ENCODE measurements at places on chromosomes 5 and 9.

- no peak for DNase-seq
Observed at GRCh38 chr5:58353992-58354391, 105.9 kb downstream of the PLK2 start.

DNA sequence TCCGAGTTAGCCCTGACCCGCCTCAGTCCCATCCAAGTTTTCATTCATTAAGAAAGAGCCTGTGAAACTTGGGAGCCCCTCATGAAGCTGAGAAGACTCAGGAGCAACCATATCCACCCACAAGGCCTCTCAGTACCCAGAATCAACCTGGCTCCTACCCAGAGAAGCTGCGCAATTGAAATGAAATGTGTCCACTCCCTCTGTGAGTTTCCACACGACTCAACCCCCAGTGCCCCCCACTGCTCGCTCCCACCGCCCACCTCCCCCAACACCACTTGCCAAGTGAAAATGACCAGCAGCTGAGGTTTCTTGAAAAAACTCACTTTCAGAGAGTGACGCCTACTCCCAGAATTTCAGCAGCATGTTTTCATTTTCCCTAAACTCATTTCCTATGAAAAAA, 104.6 kb downstream of the CDK5RAP2 start:
- DNase-seq, result peak; percentile 57

GRCh38 chr5:62371409-62371808, 32.3 kb downstream of the DIMT1 start:
- DNase-seq, result no peak

DNA sequence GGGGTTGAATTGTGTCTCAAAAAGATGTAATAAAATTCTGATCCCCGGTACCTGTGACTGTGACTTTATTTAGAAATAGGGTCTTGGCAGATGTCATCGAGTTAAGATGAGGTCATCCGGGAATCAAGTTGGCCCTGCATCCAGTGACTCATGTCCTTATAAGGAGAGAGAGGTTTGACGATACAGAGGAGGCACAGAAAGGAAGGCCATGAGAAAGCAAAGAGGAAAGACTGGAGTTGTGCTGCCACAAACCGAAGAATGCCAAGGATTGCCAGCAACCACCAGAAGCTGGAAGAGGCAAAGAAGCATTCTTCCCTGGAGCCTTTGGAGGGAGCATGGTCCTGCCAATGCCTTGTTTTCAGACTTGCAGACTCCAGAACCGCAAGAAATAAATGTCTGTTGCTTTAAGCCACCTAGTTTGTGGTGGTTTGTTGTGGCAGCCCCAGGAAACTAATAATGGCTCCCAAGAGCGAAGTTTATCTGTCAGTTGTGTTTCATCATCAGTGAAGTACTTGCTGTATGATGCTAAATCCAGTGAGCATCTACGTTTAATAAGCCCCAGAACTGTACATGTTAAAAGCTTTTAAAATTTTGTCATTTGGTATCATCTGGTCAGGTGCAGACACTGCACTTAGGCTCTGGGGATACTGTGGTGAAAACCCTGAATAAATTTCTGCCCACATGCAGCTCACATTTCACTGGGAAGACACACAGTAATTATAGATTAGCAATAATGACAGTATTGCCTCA, 114.8 kb downstream of the TLE4 start:
- DNase-seq, result peak; percentile 31

DNA sequence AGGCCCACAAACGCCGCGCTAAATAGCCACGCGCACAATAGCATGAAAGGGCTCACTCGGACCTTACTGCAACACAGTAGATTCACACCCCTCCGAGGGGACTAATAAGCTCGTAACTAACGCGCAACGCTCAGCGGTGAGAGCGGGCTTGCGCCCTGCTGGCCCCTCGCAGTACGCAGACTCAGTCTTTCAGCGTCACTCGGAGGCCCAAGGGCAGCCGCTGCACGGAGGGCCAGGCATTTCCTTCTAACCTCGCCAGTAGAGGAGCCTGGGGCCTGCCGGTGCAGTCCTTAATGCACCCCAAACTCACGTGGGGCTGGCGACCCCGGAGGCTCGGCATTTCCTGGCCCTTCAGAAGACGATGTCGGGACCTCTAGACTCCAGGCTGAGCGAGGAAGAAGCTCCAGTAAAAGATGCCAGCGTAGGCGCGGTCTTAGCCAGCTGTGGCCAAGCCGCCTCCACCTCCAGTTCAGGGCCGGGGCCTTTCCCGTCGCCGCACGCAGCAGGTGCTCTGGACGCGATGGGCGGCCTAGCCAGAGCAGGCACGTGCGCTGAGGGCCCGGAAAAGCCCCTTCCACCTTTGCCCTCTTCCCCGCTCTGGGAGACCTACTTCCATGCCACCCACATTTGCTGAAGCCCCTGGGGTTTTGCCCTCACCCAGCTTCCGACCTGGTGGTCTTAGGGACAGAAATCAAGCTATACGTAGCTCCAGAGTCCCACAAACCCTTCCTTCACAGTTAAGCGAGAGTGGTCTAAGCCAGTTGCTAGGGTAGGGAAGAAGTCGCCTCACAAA, 38.3 kb upstream of the TIFAB start:
- DNase-seq, result no peak

- no peak for DNase-seq
Observed at GRCh38 chr5:79803007-79803406, 113.4 kb downstream of the CMYA5 start.

DNA sequence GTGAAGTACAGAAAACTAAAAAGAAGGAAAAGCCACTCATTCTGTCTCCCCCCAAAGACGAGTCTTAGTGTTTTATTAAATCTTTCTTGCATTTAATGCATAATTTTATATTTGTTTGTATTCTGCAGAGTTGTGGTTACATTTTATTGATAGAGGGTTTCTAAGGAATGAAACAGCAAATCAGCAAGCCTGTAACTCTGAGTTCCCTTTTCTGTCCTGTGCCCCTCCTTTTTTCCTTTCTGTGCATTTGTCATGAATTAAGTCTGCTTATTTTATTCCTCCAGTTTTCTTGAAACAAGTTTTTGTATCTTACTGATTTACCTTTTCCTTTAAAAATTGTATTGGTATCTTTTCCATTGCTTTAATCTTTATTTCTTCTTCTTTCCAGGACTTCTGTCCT, 132.8 kb downstream of the MUSK start:
- DNase-seq, result no peak

GRCh38 chr5:56669534-56670483, 145.5 kb upstream of the MAP3K1 start:
- DNase-seq, result no peak

DNA sequence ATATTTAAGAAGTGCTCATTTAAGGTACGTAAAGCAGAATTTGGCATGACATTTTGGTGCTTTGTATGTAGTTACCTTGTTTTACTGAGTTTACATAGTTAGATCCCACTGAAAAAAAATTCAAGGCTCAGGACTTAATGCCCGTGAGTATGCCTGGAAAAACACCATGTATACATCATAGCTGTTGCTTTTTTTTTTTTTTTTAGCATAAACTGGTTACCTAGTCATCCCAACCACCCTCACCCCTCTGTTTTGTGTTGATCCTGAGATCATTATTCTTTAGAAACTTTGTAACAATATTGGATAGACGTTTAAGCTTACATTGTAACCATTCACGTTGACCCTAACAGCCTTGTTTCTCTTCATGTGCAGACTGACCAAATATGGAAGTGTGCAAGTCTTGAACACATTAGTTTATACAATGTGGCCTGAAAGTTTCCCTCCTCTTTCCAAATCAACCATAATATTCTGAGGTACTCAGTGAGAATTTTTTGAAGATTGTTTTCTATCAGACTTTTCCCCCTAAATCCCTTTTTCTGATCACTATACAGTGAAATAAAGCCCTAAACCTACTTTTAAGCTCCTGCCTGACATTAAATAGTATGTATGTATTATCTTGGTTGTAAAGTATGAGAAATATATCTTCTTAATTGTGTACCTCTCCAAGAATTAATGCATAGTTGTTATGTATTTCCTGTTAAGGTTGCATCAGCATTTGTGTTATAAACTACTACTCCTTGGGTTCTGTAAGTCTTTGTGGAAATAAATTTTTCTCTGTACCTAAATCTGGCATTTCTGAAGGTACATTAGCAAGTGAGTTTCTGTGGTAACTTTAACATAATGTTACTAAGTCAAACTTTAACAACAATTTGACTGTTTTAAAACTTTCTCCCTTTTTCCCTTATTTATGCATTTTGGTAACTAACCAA, 4.4 kb downstream of the RABGAP1 start:
- DNase-seq, result no peak

DNA sequence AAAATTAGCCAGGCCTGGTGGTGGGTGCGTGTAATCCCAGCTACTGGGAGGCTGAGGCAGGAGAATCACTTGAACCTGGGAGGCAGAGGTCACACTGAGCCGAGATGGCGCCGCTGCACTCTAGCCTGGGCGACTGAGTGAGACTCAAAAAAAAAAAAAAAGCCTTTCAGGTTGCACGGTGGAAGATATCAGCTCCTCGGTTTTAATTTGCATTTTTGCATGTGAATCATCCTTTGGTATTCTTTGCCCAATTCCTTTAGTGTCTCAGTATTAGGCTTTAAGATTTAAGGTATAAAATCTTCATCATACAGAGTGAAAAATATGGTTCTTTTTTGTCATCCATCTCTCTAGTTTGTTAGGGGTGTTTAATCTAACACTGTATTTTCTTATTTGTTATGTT, 173.6 kb upstream of the S1PR3 start:
- no peak for DNase-seq

GRCh38 chr9:136495238-136495800, 12.5 kb upstream of the SEC16A start:
- no peak for DNase-seq

GRCh38 chr9:124442826-124443225, 7.4 kb upstream of the ADGRD2 start:
- DNase-seq, result no peak
